NCI-H1048 (cell line): ENCODE measurements at places on chromosomes 13 and 19.

GRCh38 chr13:113624235-113624587 is 33.8 kb downstream of the ATP4B start:
- no peak for DNase-seq

GRCh38 chr19:1272423-1273262 is 2.7 kb upstream of the FAM174C start:
- no peak for DNase-seq

- no peak for DNase-seq
Measured at GRCh38 chr19:27780367-27781075, 1432.4 kb downstream of the UQCRFS1 start.

GRCh38 chr13:109667056-109667455 is 119.3 kb downstream of the IRS2 start:
- DNase-seq = no peak

DNA sequence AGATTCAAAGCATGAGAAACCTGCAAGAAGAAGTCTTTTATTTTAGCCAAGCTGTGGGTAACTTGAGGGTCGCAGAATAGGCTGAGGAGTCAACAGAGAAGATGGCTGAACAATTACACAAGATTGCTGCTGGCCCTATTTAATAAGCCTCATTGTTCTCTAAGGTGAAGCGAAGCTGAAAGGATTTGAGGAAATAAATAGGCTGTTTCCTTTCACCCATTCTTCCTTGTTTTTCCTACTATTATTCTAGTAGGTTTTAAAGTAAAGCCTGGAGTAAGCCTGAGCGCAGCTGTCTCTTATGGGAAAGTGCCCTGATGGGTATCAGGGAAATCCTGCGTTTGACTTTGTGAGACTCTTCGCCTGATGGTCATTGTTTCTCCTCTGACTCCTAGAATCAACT is 25.0 kb upstream of the PCCA start:
- DNase-seq = no peak
